Activated CD4-positive, alpha-beta T cell treated with anti-CD3 and anti-CD28 coated beads for 4 hours (primary cell): ENCODE measurements at places on chromosomes 12 and 14.

DNA sequence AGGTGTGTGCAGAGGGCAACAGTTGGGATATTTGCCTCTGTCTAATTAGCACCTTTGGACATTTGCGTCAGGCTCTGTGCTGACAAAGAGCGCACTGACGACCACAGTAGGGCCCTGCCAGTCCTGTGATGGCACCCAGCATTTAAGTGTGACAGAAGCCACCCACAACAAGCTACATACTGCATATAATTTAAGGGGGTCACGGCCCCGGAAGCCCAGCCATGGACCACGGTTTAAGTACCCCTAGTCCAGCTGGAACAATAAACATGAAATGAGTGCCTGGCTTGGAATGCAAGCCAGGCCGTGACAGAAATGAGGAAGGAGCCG is 16.8 kb upstream of the DYNC1H1 start:
- peak; percentile 25 for DNase-seq

GRCh38 chr14:95008445-95009217 is 148.7 kb downstream of the DICER1 start:
- no peak for DNase-seq

GRCh38 chr12:69570545-69571399 is 14.5 kb upstream of the CCT2 start:
- DNase-seq = peak; percentile 53

DNA sequence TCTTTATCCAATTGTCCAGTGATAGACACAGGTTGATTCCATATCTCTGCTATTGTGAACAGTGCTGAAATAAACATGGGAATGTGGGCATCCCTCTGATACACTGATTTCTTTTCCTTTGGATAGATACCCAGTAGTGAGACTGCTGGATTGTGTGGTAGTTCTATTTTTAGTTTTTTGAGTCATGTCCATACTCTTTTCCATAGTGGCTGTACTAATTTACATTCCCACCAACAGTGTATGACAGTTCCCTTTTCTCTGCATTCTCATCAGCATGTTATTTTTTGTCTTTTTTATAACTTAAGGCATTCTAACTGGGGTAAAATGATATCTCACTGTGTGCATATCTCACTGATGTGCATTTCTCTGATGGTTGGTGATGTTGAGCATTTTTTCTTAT is 24.8 kb upstream of the VASH1 start:
- no peak for DNase-seq

- no peak for DNase-seq
These were observed 65.9 kb upstream of the OTOGL start for GRCh38 chr12:80033448-80033847.

GRCh38 chr12:80219345-80219744 is 120.0 kb downstream of the OTOGL start:
- no peak for DNase-seq
